ENCODE measurements at places on chromosomes 3 and 15.

DNA sequence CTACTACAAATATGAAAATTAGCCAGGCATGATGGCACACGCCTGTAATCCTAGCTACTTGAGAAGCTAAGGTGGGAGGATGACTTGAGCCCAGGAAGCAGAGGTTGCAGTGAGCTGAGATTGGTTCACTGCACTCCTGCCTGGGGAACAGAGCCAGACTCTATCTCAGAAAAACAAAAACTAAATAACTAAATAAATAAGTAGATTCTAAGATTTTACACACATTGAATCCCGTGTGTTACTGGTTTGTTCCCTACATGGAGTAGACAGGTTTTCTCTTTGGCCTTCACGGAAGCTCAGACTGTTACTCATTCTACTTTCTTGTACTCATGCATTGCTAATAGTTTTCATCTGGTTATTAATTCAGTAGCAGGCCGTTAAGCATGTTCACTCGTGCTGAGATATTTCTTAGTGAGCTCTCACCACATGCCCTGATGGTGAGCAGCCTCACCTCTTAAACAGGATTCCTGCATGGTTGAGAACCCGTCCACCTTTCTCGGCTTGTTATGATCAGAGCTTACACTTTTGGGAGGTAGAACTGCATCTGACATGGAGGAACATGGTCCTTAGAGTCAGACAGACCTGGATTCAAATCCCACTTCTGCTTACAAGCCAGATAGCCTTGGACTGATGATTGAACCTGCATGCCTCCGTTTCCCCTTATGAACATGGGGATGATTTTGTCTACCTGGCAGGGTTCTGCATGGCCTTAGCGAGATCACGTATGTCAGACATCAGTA, 49.1 kb downstream of the CMTM7 start:
- no peak for DNase-seq

- DNase-seq = no peak
These were observed 730 bp downstream of the DGKG start for GRCh38 chr3:186361246-186361761.

DNA sequence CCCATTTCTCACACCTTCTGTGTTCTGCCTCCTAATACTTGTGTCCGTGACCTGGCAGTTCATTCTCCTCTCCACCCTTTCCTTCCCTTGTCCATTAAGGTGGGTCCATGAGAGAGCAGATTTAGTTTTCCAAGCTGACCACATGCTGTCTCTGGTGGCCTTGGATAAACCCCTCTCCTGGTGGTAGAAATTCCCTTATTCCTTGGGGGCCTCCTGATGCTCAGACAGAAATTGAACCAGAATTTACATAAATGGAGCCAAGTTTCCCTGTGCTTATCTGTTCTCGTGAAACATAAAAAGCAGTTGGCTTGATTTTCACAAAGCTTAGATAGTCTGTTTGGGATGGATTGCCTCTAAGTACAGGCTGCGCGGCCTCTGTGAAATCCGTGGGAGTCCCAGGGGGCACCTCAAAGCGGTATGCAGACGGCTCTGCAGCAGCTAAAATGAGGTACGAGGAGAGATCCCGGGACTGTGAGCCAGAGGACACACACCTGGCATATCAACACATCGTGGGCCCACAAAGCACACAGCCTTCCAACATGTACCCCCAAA, 101.0 kb upstream of the NMNAT3 start:
- no peak for DNase-seq

DNA sequence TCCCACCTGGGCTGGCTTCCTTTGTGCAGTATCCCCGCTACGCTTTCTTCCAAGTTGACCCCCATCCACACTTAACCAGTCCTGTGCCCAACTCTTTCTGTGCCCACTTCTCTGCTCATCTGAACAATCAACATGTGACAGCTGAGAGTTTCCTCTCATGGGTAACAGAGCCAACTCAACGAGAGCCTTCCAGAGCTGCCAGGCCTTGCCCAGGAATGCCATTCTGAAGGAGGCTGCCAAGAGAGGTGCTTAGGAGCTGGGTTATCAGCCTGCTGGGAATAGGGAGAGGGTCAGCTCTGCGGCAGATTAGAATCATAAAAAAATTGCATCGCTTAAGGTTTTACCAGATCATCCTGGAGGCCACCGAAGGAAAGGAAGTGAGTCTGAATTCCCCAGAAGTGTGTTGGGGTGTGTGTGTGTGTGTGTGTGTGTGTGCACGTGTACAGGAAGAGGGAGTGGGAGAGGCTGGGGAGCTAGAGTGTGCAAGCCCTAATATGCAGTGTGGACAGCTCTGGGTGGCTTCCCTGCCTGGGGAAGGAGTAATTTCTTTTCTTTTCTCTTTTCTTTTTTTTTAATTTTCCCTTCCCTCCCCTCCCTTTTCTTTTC, 66.7 kb downstream of the ITGA11 start:
- DNase-seq = peak; percentile 71

- no peak for DNase-seq
These were observed 77.6 kb downstream of the DAPK2 start for GRCh38 chr15:63968700-63969099.

Measured in KBM-7 (cell line).